ENCODE measurements at places on chromosomes 7 and 10. TPM values are rescaled to one million over a fixed set of nuclear protein-coding genes. Genes with fewer than 3 reads are reported as not detected.

GRCh38 chr7:154568346-154568745 lies 434.6 kb downstream of the PAXIP1 start:
- H3K27me3 ChIP-seq: no peaks in the 10 kb centered on the region
- no peak overlapping the region for H3K27ac ChIP-seq
- DNase-seq: no peak
- H3K36me3 ChIP-seq: no peaks in the 10 kb centered on the region

- peaks cover 31% of the 10 kb centered on the region for H3K4me1 ChIP-seq
- H3K27ac ChIP-seq: no peak overlapping the region
- H3K36me3 ChIP-seq: no peaks in the 10 kb centered on the region
- H3K4me3 ChIP-seq: no peak overlapping the region
Measured at GRCh38 chr7:26372249-26372648, 80.6 kb downstream of the SNX10 start.

GRCh38 chr10:69761320-69761719 lies 40.4 kb upstream of the COL13A1 start:
- H3K27me3 ChIP-seq: no peaks in the 10 kb centered on the region
- H3K36me3 ChIP-seq: no peaks in the 10 kb centered on the region
- DNase-seq: no peak
- no peak overlapping the region for H3K4me3 ChIP-seq
- no peak overlapping the region for H3K27ac ChIP-seq

DNA sequence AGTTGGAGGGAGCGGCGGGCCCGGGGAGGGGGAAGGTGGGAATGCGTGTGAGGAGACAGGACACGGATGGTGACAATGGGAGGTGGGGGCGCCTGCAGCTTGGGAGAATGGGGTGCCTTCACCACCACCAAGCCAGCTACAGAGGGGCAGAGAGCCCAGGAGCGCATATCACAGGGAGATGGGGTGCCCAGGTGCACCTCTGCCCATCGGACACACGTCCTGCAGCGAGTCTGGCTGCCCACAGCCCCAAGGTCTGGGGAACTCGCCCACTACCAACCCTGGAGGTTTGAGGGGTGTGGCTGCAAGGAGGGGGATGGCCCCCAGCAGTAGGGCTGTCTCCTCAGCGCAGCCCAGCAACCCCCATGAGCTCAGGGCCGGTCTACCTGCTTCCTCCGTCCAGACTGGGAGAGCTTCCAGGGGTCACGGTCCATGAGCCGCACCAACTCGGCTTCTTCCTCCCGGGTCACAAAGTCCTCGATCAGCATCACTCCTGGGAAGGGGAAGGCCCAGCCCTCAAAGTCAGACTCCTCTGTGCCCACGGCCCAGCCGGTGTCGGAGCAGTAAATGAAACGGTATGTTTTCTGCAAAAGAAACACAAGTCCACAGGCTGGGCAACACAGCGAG lies 5.3 kb downstream of the ALKBH4 start:
- peaks cover 3% of the 10 kb centered on the region for H3K4me1 ChIP-seq
- H3K4me3 ChIP-seq: no peak overlapping the region
- no peak for DNase-seq
- H3K36me3 ChIP-seq: peaks cover 35% of the 10 kb centered on the region
- H3K27me3 ChIP-seq: no peaks in the 10 kb centered on the region

- H3K4me1 ChIP-seq: no peaks in the 10 kb centered on the region
- no peak overlapping the region for H3K27ac ChIP-seq
- DNase-seq: no peak
Measured at GRCh38 chr7:142104550-142105527, 6.7 kb upstream of the MGAM2 start.

- DNase-seq: no peak
- H3K27ac ChIP-seq: no peak overlapping the region
- no peaks in the 10 kb centered on the region for H3K27me3 ChIP-seq
- H3K4me1 ChIP-seq: no peaks in the 10 kb centered on the region
Measured at GRCh38 chr10:68096913-68097516, 12.3 kb upstream of the MYPN start.

DNA sequence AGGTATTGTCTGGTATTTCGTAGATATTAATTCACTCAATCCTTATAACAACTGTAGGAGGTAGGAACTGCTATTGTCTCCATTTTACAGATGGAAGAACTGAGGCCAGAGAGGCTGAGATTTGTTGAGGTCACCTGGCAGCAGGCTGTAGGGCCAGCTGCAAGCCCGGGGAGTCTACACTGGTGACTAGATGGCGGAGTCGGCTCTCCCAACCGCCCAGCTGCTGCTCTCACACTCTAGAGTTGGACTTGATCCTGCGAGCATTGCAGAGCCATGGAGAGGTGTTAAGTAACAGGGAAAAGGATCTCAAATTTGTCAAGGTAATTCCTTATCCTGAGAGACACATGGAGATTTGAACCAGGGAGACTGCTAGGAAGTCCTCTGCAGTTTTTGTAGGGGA lies 124.1 kb downstream of the CAMK1D start:
- H3K4me1 ChIP-seq: peaks cover 9% of the 10 kb centered on the region
- H3K4me3 ChIP-seq: no peak overlapping the region
- H3K27me3 ChIP-seq: no peaks in the 10 kb centered on the region
- H3K36me3 ChIP-seq: no peaks in the 10 kb centered on the region
- no peak for DNase-seq

- no peaks in the 10 kb centered on the region for H3K36me3 ChIP-seq
- no peaks in the 10 kb centered on the region for H3K27me3 ChIP-seq
- DNase-seq: no peak
- H3K4me3 ChIP-seq: no peak overlapping the region
- H3K27ac ChIP-seq: no peak overlapping the region
Measured at GRCh38 chr7:2032876-2033407, 199.8 kb downstream of the MAD1L1 start.

- H3K4me1 ChIP-seq: peaks cover 4% of the 10 kb centered on the region
- DNase-seq: no peak
- H3K4me3 ChIP-seq: no peak overlapping the region
- H3K27me3 ChIP-seq: no peaks in the 10 kb centered on the region
- no peaks in the 10 kb centered on the region for H3K36me3 ChIP-seq
- H3K27ac ChIP-seq: no peak overlapping the region
Measured at GRCh38 chr10:91700273-91700672, 67.4 kb upstream of the PPP1R3C start.

- no peak overlapping the region for H3K4me3 ChIP-seq
- no peaks in the 10 kb centered on the region for H3K36me3 ChIP-seq
- no peaks in the 10 kb centered on the region for H3K4me1 ChIP-seq
- no peak for DNase-seq
- no peak overlapping the region for H3K27ac ChIP-seq
- no peaks in the 10 kb centered on the region for H3K27me3 ChIP-seq
Measured at GRCh38 chr10:126634347-126634746, 36.1 kb downstream of the C10orf90 start.

The CSGALNACT2 gene
- 4.1 TPM for polyA plus RNA-seq

The ASZ1 gene
- polyA plus RNA-seq: not detected

The ZP3 gene
- 0.45 TPM for polyA plus RNA-seq

The CTTNBP2 gene
- polyA plus RNA-seq: 1.5 TPM

The FKBP9 gene
- 20.2 TPM for polyA plus RNA-seq

The ANKRD30A gene
- polyA plus RNA-seq: not detected

The CFAP58 gene
- 0.01 TPM for polyA plus RNA-seq

The ESYT2 gene
- polyA plus RNA-seq: 4.9 TPM
